Stimulated activated CD4-positive, alpha-beta T cell treated with anti-CD3 and anti-CD28 coated beads, Interleukin-12 subunit alpha, Interleukin-12 subunit beta, amount 100 ng/mL, for 48 hours (primary cell): ENCODE measurements at places on chromosomes 3 and 15.

GRCh38 chr3:164418414-164418813, 659.9 kb downstream of the SI start:
- no peak for DNase-seq

- no peak for DNase-seq
Observed at GRCh38 chr15:39357480-39358268, 223.2 kb upstream of the THBS1 start.

DNA sequence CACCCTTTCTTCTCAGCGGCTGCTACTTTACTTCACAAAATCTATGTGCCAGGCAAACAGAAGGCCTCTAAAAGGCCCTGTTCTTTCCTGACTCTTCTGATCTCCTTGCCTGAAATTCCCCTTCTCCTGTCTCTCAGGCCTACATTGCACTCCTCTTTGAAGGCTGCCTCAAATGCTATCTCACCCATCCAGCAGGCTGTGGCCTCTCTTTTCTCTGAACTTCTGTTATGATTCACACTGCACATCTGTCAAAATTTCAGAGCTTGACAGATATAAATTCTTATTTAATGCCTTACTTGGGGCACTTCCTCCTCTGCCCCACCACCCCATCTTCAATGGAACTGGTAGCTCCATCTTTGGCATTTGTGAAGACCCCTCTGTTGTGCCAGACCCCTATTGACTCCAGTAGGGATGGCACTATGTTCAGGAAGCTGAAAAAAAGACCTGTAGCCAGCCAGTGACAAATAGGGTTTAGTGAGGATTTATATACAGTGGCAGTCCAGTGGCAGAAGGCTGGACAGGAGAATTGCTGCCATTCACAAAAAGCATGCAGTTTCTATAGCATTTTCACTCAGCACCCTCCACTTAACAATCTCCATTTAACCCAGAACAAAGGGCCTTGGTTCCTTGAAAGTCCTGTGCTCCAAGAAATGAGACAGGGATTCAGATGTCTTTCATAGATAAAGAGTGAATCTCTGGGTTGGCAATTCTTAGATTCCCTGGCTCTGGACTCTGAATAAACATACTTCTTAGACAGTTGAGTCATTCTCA, 415.8 kb upstream of the GRM7 start:
- DNase-seq, result no peak

GRCh38 chr3:46168583-46169345, 39.3 kb downstream of the CCR1 start:
- no peak for DNase-seq

DNA sequence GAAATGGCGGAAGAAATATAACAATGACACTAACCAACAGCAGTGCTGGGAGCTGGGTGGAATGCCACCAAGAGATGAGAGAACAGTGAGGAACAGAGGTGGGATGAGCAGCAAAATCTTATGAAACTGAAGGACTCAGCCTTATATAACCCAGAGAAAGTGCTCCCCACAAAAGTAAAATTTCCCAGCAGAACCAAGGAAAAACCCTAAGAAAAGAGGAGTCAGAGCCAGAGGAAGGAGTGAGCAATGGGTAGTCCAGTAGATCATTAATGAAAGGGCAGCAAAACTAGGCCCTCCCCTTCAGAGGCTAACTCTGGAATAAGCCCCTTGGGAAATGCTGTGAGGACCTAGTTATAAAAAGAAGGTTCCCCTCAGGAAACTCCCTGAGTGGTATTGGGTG, 24.7 kb upstream of the UBE2E1 start:
- no peak for DNase-seq

GRCh38 chr15:75195766-75196241, 5.9 kb upstream of the C15orf39 start:
- DNase-seq, result no peak

- no peak for DNase-seq
Observed at GRCh38 chr15:100114100-100114499, 227.7 kb downstream of the ADAMTS17 start.

- no peak for DNase-seq
Observed at GRCh38 chr3:193310914-193311723, 67.4 kb downstream of the ATP13A5 start.

GRCh38 chr15:92634060-92634459, 21.5 kb downstream of the FAM174B start:
- DNase-seq, result no peak

DNA sequence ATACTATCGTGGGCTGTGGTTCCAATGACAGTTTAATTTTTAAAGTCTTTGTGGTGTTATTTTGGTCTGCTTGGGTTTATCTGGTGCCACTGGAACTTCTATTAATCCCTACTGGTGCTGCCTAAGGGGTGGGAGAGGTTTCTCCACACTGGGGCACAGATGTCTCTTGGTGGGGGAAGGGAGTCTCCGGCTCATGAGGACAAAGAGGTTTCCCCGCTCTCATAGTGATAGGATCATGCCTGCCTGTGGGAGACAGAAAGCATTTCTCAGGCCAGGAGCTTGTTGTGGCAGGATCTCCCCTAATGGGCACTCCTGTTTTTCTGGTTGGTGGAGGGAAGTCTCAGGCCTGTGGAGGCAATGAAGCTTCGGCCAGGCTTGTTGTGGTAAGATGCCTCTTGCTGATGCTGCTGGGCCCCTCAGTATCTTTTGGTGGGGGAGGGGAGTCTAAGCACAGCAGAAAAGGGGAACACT, 84.3 kb upstream of the THRB start:
- DNase-seq, result no peak

DNA sequence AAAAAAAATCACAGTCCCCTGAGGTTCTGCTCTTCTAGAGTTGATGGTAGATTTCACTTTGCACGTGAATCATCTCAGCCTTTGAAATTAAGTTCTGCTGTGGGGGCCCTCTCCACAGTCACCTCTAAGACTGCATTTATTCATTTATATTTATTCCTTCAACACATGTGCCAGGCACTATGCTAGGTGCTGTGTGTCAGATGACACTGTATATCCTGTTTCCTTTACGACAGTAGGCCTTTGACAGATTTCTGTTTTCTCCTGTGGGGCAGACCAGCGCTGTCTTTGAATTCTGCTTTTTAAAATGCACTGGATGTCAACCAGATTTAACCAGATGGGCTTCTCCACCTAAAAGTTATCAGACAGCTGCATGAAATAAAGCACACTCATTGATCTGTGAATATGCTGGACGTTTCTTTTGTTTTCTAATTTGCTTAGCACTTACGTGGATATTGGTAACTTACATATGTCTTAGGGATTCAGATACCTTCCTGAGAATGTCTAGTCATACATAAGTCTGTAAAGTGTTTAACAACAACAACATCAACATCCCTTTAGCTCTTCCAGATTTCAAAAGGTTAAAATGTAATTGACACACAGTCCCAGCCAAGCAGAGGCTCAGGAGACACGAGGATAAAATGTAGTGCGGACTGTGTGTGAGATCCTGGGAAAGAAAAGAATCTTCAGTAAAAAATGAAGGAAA, 525.5 kb upstream of the MCTP2 start:
- no peak for DNase-seq

- DNase-seq, result no peak
Observed at GRCh38 chr3:184532940-184533732, 28.4 kb upstream of the EPHB3 start.

DNA sequence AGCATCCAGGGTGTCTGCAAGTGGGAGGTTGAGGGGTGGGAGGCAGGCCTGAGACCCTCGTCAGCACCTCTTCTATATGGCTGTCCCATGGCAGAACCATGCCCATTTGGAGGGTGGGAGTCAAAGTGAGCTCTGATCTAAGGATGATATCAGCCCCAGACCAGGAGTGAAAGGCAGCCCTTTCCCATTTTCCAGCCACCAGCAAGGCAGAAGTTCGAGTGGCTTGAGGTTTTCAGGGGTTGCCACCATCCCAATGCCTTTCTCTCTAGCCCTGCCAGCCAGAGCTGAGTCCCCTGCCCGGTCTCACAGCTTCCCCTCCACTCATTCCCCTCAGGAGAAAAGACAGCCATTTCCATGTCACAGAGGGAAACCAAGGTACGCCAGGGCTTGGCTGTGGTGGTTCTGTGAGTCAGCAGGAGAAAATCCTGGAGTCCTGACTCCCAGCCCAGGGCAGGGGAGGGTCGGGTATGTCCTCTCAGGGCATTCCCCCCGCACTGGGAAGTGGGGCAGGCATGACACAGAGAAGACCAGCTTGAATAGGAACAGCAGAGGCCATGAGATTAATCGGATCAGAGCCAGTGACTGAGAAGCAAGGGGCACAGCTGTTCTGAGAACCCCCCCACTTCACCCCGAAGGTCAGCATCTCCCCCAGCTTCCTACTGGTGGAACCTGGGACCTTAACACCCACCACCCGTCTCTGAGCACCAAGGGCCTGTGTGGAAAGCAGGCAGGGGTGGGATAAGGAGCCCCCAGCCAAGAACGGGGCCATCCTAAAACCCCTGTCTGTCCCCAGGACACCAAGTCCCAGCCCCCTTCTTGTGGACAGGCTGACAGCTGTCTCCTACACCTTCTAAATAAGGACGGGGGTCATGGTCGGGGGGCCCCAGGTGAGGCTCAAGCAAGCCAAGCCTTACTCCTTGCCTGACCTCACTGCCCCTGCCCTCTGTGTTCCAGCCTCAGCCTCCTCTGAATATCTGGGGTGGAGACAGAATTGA, 965 bp upstream of the SLC38A3 start:
- DNase-seq, result no peak

- DNase-seq, result no peak
Observed at GRCh38 chr3:149162007-149162406, 32.6 kb downstream of the HPS3 start.

DNA sequence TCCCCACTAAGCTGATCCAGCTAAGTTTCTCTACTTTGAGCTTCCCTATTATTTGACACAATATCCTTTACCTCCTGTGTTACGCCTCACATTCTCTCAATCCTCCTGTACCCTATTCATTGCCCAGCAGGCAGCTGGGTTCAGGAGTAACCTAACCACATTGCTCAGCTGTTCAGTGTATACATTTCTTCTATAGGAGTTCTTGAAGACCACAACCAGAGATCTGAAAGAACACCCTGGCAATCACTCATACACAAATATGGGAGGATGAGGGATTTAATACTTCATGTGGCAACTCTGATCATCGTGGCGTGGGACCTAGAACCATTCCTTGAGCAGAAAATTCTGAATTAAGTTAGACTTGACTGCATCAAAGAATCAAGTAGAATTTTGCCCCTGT, 346.8 kb upstream of the ARPP21 start:
- no peak for DNase-seq

- DNase-seq, result no peak
Observed at GRCh38 chr15:88029696-88030095, 226.8 kb downstream of the NTRK3 start.

DNA sequence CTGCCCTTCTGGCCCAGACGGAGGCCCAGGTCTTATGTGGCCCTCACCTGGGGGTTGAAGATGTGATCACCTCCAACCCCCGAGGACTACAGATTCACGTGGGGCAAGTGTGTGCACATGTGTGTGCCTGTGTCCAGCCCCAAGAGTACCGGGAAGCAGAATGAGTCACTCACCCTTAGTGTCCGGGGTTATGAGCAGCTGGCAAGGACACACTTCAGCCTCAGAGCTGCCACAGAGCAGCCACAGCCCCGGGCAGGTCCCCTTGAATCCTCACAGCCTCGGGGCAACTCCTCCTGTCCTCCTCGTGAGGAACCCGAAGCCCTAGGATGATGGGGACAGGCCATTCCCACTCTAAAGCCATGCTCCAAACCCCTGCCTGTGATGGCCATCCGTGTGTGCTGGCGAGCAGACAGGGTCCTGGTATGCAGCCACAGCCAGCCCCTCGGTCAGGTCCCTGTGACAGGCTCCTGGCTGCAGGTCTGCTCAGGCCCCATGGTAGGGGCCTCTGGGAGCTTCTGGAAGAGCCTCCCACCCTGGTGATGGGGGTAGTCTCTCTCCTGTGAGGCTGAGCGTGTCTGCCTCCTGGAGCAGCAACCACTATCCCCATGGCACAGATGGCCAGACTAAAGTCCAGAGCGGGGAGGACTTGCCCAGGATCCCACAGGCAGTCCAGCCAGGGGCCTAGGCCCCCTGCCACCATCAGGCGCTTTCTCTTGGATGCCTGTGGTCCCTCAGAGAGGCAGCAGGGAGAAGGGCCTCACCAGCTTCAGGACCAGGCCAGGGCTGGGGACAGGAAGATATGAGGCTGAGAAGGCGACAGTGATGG, 852 bp downstream of the STAB1 start:
- DNase-seq, result no peak

DNA sequence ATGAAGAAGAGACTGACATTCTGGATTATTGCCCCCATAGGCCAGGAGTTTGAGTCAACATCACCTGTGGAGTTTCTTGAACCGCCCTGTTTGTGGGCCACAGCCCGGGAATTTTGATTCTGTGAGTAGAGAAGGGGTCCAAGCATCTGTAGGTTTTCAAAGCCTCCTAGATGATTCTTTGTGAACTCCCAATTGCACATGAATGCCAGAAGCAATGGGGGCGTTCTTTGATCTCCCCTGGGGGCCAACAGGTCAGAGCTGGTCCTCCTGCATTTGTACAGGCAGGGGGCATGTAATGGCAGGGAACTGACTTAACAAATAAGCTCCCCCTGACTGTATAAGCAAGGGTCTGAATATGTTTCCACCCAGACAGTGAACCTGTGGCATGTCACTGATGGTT, 260.3 kb downstream of the SLCO3A1 start:
- DNase-seq, result no peak

GRCh38 chr15:67968966-67969365, 85.1 kb upstream of the PIAS1 start:
- no peak for DNase-seq

DNA sequence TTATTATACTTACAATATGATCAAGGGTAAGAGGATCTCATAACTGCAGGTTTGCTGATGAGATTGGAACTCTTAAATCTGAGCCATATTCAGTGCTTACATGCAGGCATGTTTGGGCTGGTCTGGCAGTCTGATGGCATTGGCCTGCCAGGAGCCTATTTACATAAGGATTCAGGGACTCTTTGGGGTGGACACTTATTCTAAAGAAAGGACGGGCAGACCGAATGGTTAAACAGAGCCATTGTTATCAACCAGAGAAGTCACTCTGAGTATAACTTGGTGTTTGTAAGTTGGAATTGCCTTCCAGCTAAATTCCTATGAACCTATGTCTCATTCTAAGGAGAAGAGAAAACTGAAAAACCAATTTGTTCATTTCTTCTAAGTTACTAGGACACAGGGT, 932.8 kb downstream of the IGSF11 start:
- DNase-seq, result no peak

DNA sequence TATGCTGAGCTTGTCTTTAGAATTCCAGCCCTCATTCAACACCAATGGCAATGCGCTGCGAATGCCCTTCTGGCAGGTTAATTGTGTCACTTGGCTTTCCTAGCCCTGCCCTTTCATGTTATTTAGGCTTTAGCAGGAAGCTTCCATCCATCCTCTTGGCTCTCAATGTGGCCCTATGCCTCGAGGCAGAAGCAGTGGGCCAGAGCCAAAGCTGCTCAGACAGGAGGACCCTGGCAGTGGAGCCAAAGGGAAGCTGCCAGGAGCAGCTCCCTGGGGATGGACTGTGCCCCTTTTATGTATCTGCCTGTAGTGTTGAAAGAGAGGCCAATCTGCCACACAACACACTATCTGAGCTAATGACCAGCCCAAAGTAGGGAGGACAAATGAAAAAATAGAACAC, 376.4 kb downstream of the CTNNB1 start:
- DNase-seq, result no peak

DNA sequence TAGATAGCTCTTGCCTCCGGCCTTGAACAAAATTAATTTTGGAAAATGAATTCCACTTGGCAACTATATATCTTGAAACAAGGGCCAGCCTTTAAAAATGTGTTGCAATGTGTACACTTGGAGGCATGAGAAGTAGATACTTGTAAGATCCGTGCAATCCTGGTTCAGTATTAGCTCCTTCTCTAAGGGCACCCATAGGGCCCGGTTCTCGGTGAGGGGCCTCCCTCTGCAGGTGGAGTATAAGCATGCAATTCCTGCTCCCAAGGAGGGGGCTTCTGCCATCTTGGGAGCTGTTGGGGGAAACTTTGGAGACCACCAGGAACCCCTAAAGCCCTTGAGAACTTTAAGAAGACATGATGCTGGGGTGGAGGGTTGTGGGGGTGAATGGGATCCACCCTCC, 388.7 kb upstream of the RGMA start:
- DNase-seq, result no peak
